CD4-positive, alpha-beta T cell treated with Interleukin-17A for 4 hours (primary cell): ENCODE measurements at places on chromosomes 11 and 22.

- DNase-seq = no peak
Measured at GRCh38 chr22:49086181-49086580, 741.5 kb downstream of the BRD1 start.

DNA sequence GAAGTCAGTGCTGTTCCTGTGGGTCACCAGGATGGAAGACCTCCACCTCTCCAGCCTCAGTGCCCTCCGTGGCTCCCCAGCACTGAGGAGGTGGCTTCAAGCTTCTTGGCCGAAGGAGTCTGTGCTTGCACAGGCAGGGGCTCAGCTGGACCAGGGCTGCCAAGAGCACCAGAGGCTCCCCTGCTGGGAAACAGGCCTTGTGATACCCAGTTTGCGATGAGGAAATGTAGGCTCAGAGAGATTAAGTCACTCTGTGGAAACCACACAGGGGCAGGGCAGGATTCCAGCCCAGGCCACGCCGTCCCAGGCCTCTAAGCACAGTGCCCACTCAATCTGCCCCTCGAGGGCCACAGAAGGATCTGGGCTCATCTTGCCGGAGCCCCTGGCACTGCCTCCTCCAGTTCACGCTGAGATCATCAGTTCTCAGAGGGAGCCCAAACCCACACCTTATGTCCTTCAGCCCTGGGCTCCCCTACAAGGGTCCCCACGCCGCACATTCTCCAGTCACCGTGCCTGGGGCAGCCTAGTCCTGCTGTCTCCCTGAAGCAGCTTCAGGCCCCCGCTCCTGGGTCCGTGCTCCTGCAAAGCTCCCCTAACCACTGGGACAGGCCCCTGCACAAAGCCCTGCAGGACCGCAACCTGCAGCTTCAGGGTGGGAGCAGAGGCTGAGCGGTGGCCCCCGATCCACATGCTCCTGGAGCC lies 21.6 kb downstream of the ANO1 start:
- DNase-seq = no peak

- DNase-seq = peak; percentile 71
Measured at GRCh38 chr11:77127235-77127911, 673 bp upstream of the MYO7A start.

GRCh38 chr22:49724893-49725489 lies 102.7 kb downstream of the BRD1 start:
- DNase-seq = peak; percentile 80

DNA sequence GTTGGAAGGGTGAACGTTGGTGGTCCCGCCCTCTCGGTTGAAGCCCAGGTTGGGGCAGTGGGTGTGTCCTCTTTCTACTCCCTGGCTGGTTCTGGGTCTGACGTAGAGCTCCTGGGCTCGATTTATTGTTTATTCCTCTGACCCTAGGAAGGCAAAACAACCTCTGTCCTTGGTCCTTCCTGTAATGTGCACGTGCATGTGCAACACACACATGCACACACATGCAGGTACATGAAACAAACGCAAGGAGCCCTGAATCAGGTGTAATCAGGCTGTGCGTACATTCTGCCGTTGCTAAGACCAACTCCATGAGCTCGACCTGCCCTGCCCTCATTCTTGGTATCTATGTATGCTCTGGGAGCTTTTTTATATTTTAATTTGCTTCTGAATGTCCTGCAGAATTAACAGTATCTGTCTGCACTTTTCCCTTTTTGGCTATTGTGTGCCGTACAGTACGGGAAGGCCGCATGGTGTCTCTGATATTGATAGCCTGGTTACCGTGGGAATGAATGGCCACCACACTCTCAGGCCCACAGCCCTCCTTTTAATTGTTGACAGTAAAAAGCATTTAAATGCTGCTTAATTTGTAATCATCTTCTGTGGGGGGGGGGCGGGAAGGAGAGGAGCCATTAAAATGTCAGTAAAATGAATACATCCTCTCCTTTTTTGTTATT lies 66.0 kb upstream of the NNMT start:
- no peak for DNase-seq

- no peak for DNase-seq
Measured at GRCh38 chr11:83119216-83119615, 37.7 kb upstream of the PCF11 start.

GRCh38 chr11:18721561-18722292 lies 4.3 kb downstream of the IGSF22 start:
- DNase-seq = peak; percentile 65

- DNase-seq = no peak
Measured at GRCh38 chr22:49481659-49482399, 345.8 kb downstream of the BRD1 start.

- no peak for DNase-seq
Measured at GRCh38 chr11:110909336-110909735, 197.1 kb upstream of the ARHGAP20 start.

DNA sequence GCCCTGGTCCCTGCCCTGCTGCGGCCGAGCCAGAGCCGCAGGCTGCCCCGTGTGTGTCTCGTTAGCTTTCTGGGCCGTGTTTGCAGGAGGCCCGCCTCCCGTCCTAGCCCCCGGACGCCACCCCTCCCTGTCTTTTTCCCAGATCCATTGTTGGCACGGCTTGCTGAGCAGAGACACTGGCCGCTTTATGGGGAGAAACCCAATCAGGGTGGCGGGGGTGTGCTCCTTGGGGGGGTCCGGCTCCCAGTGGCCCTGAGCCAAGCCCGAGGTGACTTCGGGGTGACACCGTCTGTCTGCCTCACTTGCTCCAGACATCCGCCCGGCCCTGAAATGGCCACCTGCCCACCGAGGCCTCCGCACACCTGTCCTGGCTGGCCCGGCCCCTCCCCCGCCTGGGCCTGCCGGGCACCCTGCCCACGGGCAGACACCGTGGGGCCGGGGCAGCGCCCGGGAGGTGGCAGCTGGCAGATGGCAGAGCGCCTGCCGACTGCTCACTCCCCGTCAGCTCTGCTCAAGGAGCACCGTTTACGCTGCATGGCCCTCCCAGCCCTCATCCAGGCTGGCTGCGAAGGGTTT lies 43.1 kb upstream of the PPARA start:
- DNase-seq = no peak

DNA sequence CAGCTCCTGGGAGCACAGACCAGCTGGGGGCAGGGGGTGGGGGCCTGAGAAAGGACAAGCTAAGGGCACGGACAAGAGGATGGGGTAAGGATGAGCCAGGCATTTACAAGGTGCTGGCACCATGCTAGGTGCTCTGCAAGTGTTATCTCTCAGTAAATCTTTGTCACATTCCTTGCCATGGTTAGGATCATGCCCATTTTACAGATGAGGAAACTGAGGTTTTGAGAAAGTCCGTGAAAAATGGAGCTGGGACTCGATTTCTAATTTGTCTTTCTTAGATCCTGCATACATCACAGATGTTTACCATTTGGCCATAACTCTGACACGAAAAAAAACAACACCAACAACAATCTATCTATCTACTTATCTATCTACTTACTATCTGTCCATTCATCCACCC lies 429.7 kb downstream of the MIAT start:
- no peak for DNase-seq
